CD8-positive, alpha-beta memory T cell (primary cell): ENCODE measurements at places on chromosomes 7 and 10. TPM values are rescaled to one million over a fixed set of nuclear protein-coding genes. Genes with fewer than 3 reads are reported as not detected.

DNA sequence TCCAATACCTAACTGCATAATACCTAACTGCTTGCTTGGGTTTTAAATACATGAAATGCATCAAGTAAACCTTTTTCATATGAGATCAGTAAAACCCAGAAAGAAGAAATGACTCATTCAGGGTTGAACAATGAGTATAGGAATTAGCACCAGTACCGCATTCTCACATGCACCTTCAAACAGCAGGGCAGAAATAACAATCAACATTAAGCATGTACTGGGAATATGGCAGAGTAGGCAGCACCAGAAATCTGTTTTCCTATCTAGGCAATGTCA is 850.3 kb upstream of the SORCS1 start:
- DNase-seq: no peak

GRCh38 chr7:28447071-28447470 is 34.8 kb downstream of the CREB5 start:
- no peak for DNase-seq

GRCh38 chr7:7352845-7353244 is 170.5 kb downstream of the C1GALT1 start:
- no peak for DNase-seq

GRCh38 chr10:106815427-106816043 is 349.0 kb downstream of the SORCS1 start:
- no peak for DNase-seq

- no peak for DNase-seq
Measured at GRCh38 chr7:142100634-142101033, 10.9 kb upstream of the MGAM2 start.

VAX1 gene
- not detected for total RNA-seq

GPR85 gene
- total RNA-seq: not detected

DNA sequence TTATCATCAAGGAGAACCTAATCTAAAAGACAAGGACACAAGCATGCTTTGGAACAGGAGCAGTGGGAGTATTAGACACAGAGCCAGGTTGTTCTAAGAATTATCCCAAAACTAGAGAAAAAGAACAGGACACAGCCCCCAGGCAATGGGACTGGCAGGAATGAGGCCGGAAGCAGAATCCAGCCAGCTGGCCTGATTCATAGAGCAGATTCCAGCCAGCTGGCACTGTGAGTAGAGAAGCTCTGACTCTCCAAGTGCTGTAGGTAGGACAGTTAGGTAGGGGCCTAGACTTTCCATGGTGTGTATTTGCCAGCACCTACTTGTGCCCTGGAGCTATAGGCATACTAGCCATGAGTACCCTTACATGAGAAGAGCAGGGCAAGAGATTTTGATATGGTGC is 13.3 kb upstream of the RAB18 start:
- DNase-seq: no peak

- no peak for DNase-seq
Measured at GRCh38 chr10:22805304-22805703, 90.9 kb upstream of the PIP4K2A start.

NOS3 gene
- total RNA-seq: 10.6 TPM

DNA sequence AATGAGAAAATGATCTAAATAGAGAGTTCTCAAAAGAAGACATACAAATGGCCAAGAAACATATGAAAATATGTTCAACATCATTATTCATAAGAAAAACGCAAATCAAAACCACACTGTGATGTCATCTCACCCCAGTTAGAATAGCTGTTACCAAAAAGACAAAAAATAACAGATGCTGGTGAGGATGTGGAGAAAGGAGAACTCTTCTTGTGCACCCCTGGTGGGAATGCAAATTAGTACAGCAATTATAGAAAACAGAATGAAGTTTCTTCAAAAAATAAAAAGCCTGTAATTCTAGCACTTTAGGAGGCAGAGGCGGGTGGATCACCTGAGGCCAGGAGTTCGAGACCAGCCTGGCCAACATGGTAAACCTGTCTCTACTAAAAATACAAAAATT is 199.3 kb downstream of the PARD3 start:
- no peak for DNase-seq
